ENCODE measurements at places on chromosomes 6 and 20.

- no peak for DNase-seq
These were observed 40.4 kb downstream of the TRAM2 start for GRCh38 chr6:52536424-52536916.

DNA sequence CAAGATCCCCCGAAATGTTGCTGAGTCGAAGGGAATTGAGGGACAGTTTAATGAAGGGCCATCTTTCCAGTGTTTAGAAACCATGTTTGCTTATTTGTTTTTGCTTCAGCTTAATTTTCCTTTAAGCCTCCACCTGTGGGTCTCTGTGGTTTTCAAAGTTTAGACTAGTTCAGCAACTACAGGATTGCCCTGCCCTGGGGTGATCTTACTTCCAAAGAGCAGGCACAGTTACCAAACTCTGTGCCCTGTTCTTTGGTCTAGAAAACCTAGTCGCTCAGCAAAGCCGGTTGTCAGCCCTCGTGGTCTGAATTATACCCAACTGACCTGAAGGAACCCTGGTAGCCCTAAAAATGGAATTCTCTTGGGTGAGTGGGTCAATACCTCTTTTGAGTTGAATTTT, 219.2 kb upstream of the GMDS start:
- no peak for DNase-seq

DNA sequence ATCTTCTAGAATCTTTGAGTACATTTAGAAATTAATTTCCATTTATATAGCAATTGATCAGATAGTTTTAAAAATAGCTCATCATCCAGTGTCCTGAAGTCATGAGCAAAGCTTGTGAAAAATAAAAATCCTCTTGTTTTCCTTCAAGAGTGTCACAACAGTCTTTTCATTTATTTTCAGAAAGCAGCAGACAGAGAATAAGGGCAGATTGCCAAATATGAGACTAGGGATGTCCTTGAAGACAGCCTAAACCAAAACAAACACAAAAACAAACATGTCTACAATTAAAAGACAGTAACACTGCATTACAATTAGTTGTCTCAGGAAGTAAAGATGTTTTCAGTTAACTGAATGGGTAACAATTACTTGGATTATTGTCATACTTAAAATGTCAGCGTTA, 682.8 kb downstream of the TFAP2A start:
- no peak for DNase-seq

DNA sequence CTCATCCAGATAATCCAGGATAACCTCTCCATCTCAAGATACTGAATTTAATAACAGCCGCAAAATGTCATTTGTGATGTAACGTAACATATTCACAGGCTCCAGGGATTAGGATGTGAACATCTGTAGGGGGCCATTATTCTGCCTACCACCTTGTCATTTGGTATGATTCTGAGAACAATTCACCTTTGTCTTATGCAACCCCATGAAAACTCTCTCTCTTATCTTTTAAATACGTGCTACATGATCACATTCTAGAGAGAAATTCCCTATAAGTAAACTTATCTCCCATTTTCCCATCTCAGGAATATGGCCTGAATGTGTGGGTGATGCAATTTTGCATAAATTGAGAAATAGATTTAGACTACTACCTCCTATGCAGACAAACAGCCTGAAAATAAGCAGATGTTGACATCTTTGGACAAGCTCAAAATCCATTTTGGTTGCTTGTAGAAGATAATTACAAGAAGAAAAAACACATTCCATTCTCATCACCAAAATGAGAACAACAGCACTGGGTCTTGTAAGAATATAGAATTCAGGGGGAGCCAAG, 255.4 kb upstream of the STXBP5 start:
- no peak for DNase-seq

GRCh38 chr6:1535295-1535694, 74.4 kb upstream of the FOXC1 start:
- no peak for DNase-seq

DNA sequence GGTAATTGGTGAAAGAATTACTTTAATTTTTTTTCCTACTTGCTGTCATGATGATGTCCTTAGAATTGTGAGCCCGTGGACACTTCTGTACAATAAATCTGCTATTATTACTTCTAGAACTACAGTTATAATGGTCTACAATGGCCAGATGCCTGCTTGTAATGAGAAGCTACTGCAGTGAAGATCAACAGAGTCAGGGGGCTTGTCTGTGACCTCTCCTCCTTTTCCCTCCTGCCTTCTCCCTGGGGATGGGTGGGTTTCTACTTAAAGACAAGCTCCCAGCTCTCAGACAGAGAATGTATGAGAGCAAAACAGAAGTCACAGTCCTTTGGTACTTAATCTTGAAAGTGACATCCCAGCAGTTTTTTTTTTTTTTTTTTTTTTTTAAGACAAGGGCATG, 13.2 kb upstream of the PANK2 start:
- DNase-seq: no peak

GRCh38 chr20:64041040-64041780, 5.2 kb downstream of the C20orf204 start:
- peak; percentile 51 for DNase-seq

GRCh38 chr20:58660855-58661597, 9.9 kb downstream of the STX16 start:
- no peak for DNase-seq

- DNase-seq: no peak
These were observed 35.9 kb upstream of the MAP3K4 start for GRCh38 chr6:160955508-160956295.

DNA sequence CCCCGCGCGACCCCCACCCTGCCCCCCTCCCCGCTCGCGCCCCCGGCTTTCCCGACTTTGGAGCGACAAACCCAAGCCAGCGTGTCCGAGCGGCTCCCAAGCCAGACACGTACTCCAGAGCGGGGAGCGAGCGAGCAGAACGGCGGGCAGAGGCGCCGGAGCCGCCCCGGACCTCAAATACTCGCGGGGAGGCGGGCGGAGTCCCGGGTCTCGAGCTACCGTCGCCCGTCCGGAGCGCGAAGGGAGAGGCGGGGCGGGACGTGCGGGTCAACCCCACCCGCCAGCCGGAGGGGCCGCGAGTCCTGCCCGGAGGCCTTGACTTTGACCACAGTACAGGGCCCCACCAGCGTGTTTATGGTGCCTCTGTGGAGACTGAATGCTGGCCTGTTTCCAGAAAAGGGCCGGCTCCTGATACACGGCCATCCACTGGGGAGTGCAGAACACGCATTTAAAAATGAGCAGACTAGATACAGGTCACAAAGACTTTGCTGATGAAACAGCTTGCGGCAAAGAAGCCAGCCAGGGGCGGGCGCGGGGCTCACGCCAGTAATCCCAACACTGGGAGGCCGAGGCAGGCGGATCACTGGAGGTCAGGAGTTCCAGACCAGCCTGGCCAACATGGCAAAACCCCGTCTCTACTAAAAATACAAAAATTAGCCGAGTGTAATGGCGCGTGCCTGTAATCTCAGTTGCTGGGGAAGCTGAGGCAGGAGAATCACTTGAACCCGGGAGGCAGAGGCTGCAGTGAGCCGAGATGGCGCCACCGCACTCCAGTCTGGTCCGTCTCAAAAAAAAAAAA, at the start of gene SERPINB6:
TSS of gene SERPINB6 (minus strand) at position 148 of the 799 bp plus-strand sequence. CDS start 12,235 bp downstream, outside the sequence.
- no peak for DNase-seq

DNA sequence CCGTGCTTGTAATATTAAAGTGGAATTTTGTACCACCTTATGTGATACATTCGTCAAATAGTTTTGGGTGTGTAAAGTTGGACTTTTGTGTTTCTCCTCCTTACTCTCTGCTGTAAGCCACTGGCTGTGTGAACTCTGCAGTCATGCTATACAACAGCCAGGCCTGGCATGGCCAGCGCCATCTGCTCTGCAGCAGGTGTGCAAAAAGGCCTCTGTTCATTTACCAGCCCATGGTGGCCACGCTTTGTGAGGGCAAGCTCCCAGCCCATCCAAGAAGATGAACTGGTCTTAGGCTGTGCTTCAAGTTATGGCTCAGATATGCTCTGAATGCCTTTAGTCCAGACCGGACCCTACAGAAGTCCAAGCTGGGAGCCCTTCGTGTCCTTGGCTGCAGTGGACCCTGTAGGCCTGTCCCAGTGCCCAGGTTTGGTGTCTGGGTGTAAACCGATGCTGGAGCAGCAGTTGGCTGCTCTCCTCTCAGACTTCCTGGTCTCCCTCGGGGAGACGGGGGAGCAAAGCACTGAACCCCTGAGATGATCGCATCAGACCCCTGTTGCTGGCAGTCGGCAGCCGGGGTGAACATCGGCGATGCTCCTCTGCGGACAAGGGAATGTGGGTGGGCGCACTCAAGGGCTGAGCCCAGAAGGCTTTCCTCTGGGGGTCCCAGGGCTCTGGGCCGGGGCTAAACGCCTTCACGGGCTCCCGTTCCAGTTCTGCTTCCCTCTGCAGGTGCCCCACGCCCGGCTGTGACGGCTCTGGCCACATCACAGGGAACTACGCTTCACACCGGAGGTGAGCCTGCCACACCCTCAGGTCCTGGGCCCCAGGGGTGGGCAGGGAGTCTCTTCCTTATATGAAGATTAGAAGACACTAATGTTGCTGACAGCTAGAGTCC, 28.6 kb upstream of the PCMTD2 start:
- DNase-seq: no peak

GRCh38 chr6:30304002-30304401, 22.7 kb upstream of the TRIM39 start:
- no peak for DNase-seq

- DNase-seq: no peak
These were observed 15.4 kb upstream of the ANKRD60 start for GRCh38 chr20:58243653-58244410.

DNA sequence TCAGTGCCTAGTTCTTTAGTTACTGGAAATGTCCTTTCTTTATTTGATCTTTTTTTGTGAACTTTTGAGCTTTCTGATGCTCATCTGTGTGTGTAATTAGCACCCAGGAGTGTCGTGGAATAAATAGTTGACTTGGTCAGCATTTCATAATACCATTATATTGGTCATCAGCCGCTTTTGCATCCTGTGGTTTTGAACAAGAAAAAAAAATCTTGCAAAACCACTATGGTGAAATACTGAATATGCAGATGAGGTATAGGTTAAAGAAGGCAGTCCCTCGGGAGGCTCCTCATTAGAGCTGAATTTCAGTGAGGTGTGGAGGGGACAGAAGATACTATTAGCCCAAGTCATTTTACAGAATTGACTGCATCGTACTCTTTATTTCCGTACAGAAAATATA, 90.1 kb downstream of the FOXO3 start:
- no peak for DNase-seq

DNA sequence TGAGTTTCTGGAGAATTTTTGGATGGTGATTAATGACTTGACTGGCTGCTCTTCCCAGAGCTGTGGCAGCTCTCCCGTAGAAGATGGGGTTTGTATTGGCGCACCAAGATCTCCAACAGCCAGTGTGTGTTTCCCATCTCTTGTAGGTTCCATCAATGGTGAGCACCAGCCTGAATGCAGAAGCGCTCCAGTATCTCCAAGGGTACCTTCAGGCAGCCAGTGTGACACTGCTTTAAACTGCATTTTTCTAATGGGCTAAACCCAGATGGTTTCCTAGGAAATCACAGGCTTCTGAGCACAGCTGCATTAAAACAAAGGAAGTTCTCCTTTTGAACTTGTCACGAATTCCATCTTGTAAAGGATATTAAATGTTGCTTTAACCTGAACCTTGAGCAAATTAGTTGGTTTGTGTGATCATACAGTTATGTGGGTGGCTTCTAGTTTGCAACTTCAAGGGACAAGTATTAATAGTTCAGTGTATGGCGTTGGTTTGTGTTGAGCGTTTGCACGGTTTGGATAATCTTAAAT, 50.2 kb downstream of the CSE1L start:
- no peak for DNase-seq

- no peak for DNase-seq
These were observed 517.6 kb downstream of the CD83 start for GRCh38 chr6:14635195-14635594.

DNA sequence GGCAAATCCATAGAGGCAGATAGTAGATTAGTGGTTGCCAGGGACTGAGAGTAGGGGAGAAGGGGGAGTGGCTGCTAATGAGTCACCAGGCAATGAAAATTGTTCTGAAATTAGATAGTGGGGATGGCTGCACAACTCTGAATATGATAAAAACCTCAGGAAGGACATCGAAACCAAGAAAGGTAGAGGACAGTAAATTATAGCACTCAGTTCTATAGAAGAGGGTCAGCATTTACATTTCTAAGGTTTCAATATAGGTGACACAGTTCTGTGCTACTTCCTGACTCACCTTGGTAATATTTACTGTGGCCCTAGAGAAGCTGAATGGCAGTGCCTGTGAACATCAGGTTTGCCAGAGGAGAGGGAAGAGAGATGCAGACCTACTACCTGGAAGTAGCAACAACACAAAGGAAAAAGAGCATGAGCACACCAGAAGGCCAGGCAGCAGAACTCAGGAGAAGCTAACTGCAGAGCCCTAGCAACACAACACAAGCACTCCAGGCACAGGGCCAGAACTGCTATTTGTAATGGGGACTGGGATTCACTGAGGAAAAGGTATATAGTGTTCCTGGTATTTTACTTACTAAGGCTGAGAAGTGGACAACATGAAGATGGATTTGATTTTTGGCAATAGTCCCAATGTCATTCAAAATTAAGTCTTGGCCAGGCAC, 75.9 kb downstream of the PLCG1 start:
- DNase-seq: no peak

DNA sequence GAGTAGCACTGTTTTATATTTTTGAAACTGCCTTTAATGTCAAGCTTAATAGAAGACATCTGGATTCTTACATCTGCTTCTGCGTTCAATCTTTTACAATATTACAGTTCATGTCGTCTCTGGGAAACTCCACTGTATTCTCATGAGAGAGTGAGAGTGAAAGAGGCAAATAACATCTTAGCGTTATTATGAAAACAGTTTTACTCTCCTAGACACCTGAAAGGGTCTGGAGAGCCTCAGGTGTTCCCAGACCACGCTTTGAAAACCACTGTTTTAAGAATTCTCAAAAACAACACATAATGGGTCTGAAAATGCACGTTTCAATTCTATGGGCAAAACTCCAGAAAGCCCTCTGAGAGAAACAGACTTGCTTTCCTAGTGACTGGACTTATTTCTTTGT, 63.3 kb downstream of the ARHGAP18 start:
- DNase-seq: no peak

DNA sequence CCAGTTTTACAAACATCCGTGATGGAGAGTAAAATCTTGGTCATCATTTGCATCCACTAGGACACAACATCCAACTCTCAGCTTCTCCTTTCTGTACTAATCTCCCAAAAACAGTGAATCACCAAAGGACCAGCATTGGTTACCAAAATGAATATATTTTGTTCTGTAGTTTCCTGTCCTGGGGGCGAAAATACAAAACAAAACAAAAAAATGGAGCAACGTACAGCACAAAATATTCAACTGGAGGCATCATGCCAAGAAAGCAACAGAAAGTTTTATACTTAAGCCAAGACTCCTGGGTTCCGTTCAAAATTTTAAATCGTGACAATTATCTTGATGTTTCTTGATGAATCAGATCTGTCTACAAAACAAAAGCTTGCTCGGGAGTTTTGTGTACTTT, 126.6 kb upstream of the CCDC28A start:
- no peak for DNase-seq

DNA sequence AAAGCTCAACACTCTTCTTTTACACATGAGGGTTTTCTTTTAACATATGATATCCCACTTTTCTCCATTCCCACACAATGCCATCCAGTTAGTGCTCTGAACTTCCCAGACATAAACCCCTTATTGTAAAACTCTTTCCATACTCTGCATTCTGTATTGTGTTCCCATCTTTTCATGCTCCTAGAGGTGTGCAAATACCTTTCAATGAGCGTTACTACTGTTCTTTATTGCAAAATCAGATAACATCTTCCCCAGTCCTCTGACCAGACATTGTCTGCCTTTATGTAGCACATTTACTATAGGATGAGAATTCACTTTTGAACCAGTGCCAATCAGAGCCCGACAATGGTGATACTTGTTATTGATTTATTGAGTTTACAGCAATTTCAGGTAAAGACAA, 296.2 kb downstream of the GRIK2 start:
- no peak for DNase-seq

Measured in NCI-H1694 treated with DMSO at 0.1 percent for 48 hours (cell line).